SK-N-SH (cell line): ENCODE measurements at places on chromosomes 7 and 10. TPM values are rescaled to one million over a fixed set of nuclear protein-coding genes. Genes with fewer than 3 reads are reported as not detected.
A peak's percentile ranks its signal among the peaks of the same experiment; 100 is the strongest.

DNA sequence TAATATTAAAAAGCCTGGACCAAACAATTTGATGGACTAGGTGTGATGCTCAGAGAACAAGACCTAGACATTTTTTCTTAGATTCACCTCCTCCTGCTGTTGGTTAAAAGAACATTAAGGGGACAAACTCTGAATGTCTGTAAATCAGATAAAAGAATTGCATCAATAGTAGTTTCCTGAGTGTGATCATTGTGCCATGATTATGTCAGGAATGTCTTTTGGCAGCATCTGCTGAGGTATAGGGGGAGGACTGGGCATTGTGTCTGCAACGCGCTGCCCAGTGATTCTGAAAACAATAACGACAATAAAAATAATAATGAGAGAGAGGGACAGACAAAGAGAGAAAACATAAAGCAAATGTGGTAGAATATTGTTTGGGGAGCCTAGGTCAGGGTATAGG lies 6.9 kb downstream of the C7orf57 start:
- H3K4me3 ChIP-seq = peak overlapping the region; percentile 6; the same call in 1 of the 2 replicates
- DNase-seq = no peak
- H3K27ac ChIP-seq = peak overlapping the region; percentile 43; the same call in 1 of the 2 replicates
- H3K27me3 ChIP-seq = no peaks in the 10 kb centered on the region

- DNase-seq = no peak
- no peaks in the 10 kb centered on the region; the same call in 1 of the 2 replicates for H3K36me3 ChIP-seq
- no peak overlapping the region for H3K4me3 ChIP-seq
- H3K27me3 ChIP-seq = no peaks in the 10 kb centered on the region
- H3K4me1 ChIP-seq = no peaks in the 10 kb centered on the region
- H3K27ac ChIP-seq = no peak overlapping the region
These were observed 6.3 kb downstream of the MYO1G start for GRCh38 chr7:44972562-44972961.

GRCh38 chr7:18566829-18567228 lies 71.3 kb downstream of the HDAC9 start:
- peaks cover 10% of the 10 kb centered on the region; the same call in 1 of the 2 replicates for H3K4me1 ChIP-seq
- no peak for DNase-seq
- H3K4me3 ChIP-seq = no peak overlapping the region

DNA sequence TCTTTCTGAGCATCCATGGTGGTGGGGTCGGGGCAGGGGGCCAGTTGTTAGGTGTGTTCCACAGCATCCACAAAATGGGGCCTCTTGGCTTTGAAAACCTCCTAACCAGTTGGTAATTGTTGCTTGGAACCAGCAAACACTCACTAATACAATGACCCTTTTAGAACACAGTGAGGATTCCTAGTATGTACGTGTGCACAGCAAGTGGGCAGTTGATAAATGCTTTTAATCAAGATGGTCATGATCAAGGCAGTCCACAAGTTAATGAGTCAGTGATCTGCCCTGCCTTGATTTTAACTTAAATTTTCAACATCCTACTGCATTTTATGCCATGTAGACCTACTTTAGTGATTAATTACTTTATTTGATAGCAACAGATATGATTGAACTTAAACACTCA lies 103.1 kb downstream of the ETV1 start:
- H3K27ac ChIP-seq = no peak overlapping the region
- no peak overlapping the region for H3K4me3 ChIP-seq
- H3K27me3 ChIP-seq = no peaks in the 10 kb centered on the region
- H3K36me3 ChIP-seq = no peaks in the 10 kb centered on the region
- H3K4me1 ChIP-seq = no peaks in the 10 kb centered on the region

- no peaks in the 10 kb centered on the region for H3K4me1 ChIP-seq
- DNase-seq = no peak
- no peak overlapping the region for H3K4me3 ChIP-seq
- no peak overlapping the region for H3K27ac ChIP-seq
These were observed 7.0 kb upstream of the WDFY4 start for GRCh38 chr10:48677625-48678024.

- H3K4me3 ChIP-seq = no peak overlapping the region
- no peaks in the 10 kb centered on the region for H3K36me3 ChIP-seq
- H3K27me3 ChIP-seq = no peaks in the 10 kb centered on the region
- H3K4me1 ChIP-seq = peaks cover 54% of the 10 kb centered on the region; the same call in 1 of the 2 replicates
These were observed 12.6 kb upstream of the GDF10 start for GRCh38 chr10:47287365-47287802.

GRCh38 chr10:5949009-5949759 lies 28.2 kb downstream of the IL15RA start:
- peak; percentile 65 for DNase-seq
- peaks cover 3% of the 10 kb centered on the region; the same call in 1 of the 2 replicates for H3K4me1 ChIP-seq
- H3K4me3 ChIP-seq = no peak overlapping the region; the same call in 1 of the 2 replicates
- no peaks in the 10 kb centered on the region for H3K27me3 ChIP-seq
- no peak overlapping the region for H3K27ac ChIP-seq

DNA sequence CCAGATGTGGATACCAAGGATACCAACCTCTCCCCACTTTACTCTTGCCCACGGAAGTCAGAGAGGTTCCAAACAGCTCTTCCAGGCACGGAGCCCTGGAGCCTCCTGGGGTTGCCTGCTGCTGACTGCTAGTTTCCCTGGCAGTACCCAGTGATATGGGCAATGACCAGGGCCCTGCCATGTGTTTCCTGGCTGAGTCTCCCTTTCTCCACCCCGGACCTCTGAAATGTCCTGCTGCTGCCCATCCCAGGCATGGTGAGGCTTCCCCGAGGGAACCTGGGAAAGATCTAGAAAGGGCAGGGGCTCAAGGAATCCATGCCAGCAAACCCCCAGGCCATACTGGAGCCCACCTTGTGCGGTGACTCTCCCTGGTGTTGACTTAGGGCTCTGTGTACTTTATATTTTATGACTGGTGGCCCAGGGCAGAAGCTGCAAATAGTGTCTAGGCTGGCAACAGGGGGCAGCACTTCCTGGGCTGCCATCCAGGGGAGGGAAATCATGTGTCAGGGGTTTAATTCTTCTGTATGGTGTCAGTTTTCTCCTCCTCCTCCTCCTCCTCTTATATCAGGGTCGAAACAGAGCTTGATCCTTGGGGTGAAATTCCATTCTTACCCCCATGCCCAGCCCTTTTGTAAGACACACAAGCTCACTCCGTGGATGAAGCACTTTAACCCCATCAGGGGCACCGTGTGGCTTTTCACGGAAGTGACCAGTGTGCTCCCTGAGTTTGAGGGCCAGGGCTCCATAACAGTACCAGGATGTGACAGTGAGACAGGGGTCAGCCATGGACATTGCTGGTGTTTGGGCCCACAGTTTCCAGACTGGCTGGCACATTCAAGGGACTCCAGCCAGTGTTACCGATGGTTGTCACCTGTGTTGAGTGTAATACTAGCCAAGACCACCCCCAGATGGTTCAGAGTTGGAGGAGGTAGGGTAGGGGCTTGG lies 62.4 kb upstream of the GDF10 start:
- no peaks in the 10 kb centered on the region; the same call in 1 of the 2 replicates for H3K27me3 ChIP-seq
- no peaks in the 10 kb centered on the region for H3K36me3 ChIP-seq
- H3K4me1 ChIP-seq = no peaks in the 10 kb centered on the region
- no peak for DNase-seq
- H3K4me3 ChIP-seq = no peak overlapping the region

- H3K36me3 ChIP-seq = no peaks in the 10 kb centered on the region
- H3K4me3 ChIP-seq = no peak overlapping the region
- no peak overlapping the region for H3K27ac ChIP-seq
- DNase-seq = no peak
These were observed 74.5 kb downstream of the ZNF22 start for GRCh38 chr10:45075216-45075615.

GRCh38 chr10:4101918-4102654 lies 317.1 kb upstream of the KLF6 start:
- no peak overlapping the region for H3K4me3 ChIP-seq
- DNase-seq = no peak
- no peaks in the 10 kb centered on the region for H3K36me3 ChIP-seq
- H3K4me1 ChIP-seq = peaks cover 9% of the 10 kb centered on the region

- H3K27ac ChIP-seq = no peak overlapping the region
- H3K27me3 ChIP-seq = peaks cover 45% of the 10 kb centered on the region; the same call in 1 of the 2 replicates
- no peak for DNase-seq
- H3K4me3 ChIP-seq = no peak overlapping the region
These were observed 250.2 kb downstream of the COBL start for GRCh38 chr7:51066405-51066882.

- no peak overlapping the region for H3K4me3 ChIP-seq
- H3K4me1 ChIP-seq = no peaks in the 10 kb centered on the region
- no peaks in the 10 kb centered on the region for H3K36me3 ChIP-seq
These were observed 890.9 kb upstream of the POT1 start for GRCh38 chr7:125820495-125820894.

DNA sequence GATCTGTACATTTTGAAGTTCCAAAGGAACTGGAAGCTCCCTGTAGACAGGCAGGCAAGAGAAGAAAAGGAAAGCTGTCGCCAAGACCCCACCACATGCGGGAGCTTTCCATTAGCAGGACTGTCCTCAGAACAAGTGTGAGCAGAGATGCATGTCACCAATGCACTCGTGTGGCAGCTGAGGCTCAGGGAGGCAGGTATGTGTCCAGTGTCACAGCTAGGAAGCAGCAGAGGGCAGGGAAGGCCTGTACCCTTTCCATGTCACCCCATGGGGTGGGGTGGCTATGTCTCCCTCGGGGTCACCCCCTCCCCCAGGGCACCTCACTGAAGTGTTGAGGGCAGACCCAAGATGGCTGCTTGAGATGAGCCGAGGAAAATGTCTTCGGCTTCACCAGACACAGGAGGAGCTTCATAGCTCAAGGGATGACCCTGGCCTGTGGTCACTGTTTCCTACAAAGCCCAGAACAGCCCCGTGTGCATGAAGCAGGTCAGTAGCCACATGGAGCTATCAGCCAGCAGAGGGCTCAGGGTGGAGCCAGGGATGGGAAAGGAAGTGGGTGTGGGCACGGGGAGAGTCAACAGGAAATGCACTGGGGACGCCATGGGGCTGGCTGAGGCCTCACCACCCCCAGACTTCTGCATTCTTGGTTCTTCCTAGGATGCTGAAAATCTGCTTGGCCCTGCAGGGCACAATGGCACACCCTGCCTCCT lies 96.6 kb downstream of the FAM53B start:
- H3K27me3 ChIP-seq = no peaks in the 10 kb centered on the region
- no peaks in the 10 kb centered on the region; the same call in 1 of the 2 replicates for H3K36me3 ChIP-seq
- peaks cover 86% of the 10 kb centered on the region for H3K4me1 ChIP-seq
- DNase-seq = peak; percentile 64

ACTA2 gene
- 119 and 130 TPM in 2 replicates for polyA plus RNA-seq

GFRA1 gene
- 1.6 and 2.6 TPM in 2 replicates for polyA plus RNA-seq

A1CF gene
- polyA plus RNA-seq = not detected in 2 replicates

GOLGA7B gene
- 0.03 and 0.13 TPM in 2 replicates for polyA plus RNA-seq

AGR2 gene
- not detected in 2 replicates for polyA plus RNA-seq

DEPP1 gene
- 5.3 and 6.1 TPM in 2 replicates for polyA plus RNA-seq
